ENCODE measurements at places on chromosomes 4 and X.
A peak's percentile ranks its signal among the peaks of the same experiment; 100 is the strongest.

DNA sequence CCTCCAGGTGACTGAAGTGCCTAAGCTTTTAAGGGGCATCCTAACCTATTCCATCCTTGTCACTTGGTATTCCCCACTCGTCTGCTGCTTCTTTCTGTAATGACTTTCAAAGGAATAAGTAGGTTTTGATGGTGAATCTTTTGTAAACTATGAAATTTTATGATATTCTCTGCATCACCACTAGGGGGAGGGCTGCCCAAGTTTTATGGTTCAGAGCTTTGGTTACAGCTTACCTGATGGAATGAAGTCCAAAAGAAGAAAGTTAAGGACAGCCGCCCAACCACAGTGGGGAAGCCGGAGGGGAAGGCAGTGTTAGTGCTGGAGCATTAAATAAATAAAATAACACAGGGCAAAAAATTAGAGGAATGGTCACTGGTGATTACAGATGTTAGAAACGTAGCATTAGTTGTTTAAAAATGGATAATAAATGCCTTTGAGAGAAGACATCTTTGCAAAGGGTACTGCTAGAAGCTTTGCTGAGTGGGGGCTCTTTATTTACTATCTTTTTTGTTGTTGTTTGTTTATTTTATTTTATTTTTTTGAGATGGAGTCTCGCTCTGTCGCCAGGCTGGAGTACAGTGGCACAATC is 204.9 kb downstream of the GBA3 start:
- peak; percentile 12 for DNase-seq

- DNase-seq: peak; percentile 22
Observed at GRCh38 chrX:155767051-155767875, 113.9 kb upstream of the VAMP7 start.

GRCh38 chr4:122911588-122911987 is 10.8 kb downstream of the NUDT6 start:
- no peak for DNase-seq

GRCh38 chr4:38468339-38468866 is 195.6 kb upstream of the KLF3 start:
- no peak for DNase-seq

- DNase-seq: no peak
Observed at GRCh38 chrX:97096385-97096784, 212.7 kb downstream of the RPA4 start.

- no peak for DNase-seq
Observed at GRCh38 chrX:39481621-39482020, 616.1 kb downstream of the BCOR start.

- DNase-seq: no peak
Observed at GRCh38 chr4:82247171-82247570, 126.6 kb downstream of the HNRNPD start.

DNA sequence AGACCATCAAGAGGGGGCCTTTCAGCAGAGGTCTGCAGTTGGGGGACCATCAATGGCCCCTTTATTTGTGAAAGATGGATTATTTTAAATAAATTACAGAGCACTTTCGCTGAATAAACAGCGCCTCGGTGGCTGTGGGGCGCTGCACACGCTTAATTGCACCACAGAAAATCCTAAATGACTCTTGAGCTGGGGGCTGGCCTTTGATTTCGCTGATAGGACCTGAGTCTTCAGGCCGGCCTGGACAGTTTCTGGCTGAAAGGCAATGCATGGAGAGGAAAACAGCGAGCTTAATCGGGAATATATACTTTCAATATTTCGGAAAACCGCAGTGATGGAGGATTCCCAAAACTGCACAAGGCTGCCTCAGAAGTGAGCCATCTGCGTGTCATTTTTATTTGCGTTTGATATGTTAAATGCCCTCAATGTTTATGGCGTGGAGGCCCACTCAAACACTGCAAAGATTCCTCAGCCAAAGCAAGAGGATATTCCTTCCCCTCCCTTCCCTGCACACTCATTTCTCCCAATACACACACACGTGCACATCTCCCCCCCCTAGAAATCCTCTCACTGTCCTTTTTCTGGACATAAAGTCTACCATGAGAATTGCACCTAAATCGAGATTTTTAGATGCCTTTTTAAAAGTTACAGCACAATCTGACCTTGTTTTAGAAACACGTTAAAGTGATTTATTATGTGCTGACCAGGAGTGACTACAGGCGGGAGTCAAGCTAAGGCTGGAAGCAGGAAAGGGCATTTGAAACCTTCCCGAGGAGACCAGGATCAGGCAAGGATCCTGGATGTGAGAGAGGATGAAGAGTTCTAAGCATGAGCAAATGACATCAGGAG is 340.7 kb downstream of the RAB28 start:
- DNase-seq: no peak

DNA sequence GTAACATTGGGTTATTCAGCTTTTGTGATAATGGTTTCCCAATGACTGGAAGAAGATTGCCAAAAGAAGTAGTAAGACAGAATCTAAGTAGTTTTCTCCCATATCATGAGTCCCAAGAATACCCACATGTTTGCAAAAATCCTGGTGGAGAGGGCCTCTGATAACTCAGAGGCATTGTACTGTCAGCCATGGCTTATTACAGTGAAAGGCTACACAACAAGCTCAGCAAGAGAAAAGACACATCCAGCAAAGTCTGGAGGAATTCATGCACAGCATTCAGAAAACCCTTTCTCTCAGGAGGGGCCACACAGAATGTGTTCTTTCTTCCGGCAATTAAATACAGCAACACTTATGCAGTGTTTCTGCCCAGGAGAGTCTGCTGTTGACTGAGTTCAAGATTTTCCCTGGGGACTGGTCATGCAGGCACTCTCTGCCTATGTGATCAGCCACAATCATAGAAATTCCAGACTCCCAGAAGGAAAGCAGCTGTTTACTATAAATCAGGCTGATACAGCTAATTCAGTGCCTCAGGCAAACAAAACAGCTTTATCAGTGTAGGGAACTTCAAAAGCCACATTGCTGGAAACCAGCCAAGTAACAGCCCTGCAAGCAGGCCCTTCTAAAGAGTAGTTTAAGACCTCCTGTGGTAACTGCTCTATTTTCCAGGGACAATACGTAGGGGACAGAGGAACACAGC is 937.1 kb downstream of the CCSER1 start:
- no peak for DNase-seq

- no peak for DNase-seq
Observed at GRCh38 chr4:17250591-17250990, 261.3 kb downstream of the QDPR start.

DNA sequence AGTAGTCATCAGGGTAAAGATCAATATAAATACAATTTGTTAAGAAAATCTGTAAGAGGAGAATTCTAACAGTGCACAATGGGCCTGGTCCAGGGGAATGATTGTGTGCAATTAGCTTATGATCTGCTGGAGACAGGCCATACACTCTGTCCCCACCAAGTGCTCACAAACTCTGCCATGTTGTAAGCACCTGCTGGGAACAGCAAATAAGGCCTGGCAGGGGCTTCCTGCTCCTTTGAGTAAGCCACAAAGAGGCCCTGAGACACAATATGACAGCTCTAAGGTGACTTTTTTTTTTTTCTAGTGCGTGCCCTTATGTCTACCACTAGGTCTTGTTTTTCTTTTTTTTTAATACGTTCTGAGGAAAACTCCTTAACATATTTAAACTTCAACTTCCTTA is 866.3 kb upstream of the PCDH7 start:
- no peak for DNase-seq

- no peak for DNase-seq
Observed at GRCh38 chr4:40327340-40327739, 7.8 kb upstream of the CHRNA9 start.

- DNase-seq: no peak
Observed at GRCh38 chrX:18877469-18877868, 106.4 kb downstream of the PHKA2 start.
